ENCODE measurements at places on chromosomes 5 and 9.

- no peak for DNase-seq
Observed at GRCh38 chr9:5684101-5684500, 55.2 kb downstream of the RIC1 start.

DNA sequence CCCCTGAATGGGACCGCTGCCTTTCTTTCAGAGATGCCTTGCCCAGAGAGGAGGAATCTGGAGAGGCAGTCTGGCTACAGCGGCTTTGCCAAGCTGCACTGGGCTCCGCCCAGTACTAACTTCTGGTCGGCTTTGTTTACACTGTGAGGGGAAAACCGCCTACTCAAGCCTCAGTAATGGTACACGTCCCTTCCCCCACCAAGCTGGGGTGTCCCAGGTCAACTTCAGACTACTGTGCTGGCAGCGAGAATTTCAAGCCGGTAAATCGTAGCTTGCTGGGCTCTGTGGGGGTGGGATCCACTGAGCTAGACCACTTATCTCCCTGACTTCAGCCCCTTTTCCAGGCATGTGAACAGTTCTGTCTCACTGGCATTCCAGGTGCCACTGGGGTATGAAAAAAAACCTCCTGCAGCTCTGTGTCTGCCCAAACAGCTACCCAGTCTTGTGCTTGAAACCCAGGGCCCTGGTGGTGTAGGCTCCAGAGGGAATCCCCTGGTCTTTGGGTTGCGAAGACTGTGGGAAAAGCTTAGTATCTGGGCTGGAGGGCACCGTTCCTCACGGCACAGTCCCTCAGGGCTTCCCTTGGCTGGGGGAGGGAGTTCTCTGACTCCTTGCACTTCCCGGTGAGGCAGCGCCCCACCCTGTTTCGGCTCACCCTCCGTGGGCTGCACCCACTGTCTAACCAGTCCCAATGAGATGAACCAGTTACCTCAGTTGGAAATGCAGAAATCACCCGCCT is 171.2 kb downstream of the CWC27 start:
- DNase-seq: no peak

DNA sequence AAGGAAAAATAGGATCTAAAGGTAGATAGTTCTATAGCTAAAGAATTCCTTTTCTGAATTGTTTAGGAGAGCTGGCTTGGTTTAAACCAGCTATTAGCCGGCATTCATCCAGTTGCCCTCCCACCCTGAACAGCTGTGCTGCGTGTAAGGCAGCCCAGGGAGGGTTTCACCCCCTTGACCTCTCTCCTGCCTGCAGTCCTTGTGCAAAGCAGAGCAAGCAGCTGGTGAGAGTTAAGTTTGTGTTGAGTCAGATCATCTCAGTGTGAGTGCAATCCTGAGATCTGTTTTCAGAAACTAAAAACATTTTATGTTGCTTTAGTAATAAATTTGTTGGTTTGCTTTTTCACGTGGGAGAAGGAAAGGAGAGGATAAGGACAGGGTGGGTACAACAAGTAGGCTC is 13.0 kb downstream of the SLC25A25 start:
- no peak for DNase-seq

GRCh38 chr5:87120518-87121303 is 147.0 kb upstream of the RASA1 start:
- no peak for DNase-seq

- DNase-seq: no peak
Observed at GRCh38 chr5:25160891-25161290, 516.1 kb upstream of the CDH10 start.

DNA sequence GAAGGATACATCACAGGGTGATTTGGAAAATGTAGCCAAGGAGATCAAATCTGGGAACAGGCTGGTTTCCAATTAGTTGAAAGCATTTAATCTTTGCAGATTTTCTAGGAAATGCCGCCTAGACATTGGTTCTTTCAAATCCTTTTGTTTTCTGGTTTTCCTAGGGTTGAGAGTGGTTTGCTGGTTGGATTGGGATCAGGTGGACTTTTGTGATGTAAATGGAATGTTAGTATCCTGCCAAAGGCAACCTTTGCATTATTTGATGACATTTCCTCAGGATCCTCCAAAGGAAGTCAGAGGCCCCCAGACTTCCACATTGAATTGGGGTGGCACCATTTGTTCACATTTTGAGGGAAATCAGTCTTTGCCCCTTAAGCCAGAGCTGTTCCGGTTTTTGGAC is 245.5 kb upstream of the RPS23 start:
- DNase-seq: no peak

- DNase-seq: no peak
Observed at GRCh38 chr9:97271292-97271691, 36.2 kb upstream of the CCDC180 start.

- no peak for DNase-seq
Observed at GRCh38 chr5:157388111-157388710, 71.8 kb upstream of the NIPAL4 start.

GRCh38 chr5:34511915-34512314 is 144.2 kb upstream of the RAI14 start:
- DNase-seq: no peak

DNA sequence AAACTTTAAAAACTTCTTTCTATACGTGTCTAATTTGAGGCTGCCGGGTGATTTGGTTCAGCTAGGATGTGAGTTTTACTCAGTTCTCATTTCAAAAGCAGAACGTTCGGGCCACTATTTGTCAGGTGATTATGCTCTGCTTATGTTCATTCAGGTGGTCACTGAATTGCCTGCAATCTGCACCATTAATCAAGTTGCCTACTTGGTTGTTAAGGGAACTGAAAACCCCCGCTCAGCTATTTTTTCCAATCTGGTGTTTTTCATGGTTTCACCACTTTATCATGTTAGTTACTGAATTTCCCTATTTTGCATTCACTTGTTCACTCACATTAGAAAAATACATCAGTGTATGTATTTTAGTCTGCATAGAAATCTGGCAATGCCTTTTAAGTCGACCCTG is 523.0 kb downstream of the CSNK1G3 start:
- DNase-seq: no peak

- no peak for DNase-seq
Observed at GRCh38 chr5:79875230-79875629, 115.8 kb downstream of the MTX3 start.

GRCh38 chr5:9421884-9422283 is 124.0 kb downstream of the SEMA5A start:
- DNase-seq: no peak

DNA sequence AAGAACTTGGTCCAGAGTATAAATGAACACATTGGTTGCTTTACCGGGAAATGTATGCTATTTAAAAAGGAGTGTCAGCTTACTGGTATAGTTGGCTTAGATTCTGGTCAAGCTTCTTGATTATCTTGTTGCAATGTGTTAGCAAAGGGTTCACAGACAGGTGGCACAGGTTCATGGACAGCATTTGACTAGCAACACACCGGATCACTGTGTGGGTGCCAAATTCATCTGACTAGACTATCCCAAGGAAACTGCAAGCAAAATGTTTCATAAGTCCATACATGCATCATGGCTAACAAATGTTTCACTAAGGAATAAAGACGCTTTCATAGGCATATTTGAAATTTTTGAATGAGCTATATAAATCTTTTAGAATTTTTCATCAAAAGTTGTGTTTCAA is 274.1 kb downstream of the PLK2 start:
- DNase-seq: no peak

DNA sequence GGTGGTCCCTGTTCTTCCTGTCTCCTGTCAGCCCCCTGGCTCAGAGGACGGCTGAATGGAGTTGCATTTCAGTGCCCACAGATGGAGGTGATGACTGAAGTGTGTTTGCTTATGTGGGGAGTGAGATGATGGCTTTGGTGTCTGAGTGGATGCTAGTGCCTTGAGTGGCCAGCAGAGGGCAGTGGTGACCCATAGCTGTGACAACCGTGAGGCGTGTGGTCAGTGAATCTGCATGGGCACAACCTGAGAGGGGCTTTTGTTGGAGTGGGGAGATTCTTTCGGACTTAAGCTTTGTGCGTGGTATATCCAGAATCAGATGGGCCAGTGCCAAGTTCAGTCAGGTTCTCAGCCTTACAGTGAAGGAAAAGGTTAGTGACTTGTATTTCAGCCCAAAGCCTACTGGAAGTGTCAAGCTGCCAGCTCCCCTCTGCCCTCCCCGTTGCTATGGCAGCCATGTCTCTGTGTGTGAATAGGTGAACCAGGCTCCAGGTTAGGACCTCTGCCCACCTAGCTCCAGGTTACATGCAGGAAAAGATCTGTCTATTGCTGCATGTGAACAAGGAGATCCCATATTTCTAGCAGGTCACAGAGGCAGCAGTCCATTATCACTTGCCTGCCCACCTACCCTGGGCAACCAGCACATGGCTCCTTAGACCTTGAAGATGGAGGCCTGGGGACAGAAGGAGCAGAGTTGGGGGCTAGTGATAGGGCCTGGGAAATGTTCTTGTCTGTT is 14.7 kb upstream of the CXXC5 start:
- peak; percentile 36 for DNase-seq

DNA sequence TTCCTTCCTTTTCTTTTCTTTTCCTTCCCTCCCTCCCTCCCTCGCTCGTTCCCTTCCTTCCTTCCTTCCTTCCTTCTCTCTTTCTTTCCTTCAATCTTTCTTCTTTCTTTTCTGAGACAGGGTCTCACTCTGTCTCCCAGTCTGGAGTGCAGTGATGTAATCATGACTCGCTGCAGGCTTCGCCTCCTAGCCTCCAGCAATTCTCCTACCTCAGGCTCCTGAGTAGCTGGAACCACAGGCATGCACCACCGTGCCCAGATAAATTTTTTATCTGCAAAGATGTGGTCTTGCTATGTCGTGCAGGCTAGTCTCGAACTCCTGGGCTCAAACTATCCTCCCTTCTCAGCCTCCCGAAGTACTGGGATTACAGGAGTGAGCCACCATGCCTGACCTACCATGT is 81.4 kb downstream of the SPATA31C2 start:
- DNase-seq: no peak

- DNase-seq: no peak
Observed at GRCh38 chr5:85143138-85143537, 758.5 kb upstream of the EDIL3 start.

- no peak for DNase-seq
Observed at GRCh38 chr5:147670815-147671214, 111.7 kb downstream of the JAKMIP2 start.

DNA sequence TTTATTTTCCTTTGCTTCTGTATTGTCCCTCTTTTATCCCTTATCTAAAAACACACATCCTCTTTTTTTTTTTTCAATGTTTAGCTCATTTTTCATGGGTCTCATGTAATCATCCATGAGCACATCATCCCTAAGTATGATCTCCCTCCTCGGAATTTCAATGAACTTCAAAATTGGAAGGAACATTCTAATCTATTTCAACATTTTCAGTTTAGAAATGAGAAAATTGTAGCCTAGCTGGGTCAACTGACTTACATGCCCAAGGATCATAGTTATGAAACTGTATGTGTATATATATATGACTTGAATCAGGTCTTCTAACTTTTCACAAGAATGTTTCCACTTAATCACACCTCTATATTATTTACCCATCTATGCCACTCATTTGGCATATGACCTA is 77.7 kb downstream of the TUSC1 start:
- no peak for DNase-seq

DNA sequence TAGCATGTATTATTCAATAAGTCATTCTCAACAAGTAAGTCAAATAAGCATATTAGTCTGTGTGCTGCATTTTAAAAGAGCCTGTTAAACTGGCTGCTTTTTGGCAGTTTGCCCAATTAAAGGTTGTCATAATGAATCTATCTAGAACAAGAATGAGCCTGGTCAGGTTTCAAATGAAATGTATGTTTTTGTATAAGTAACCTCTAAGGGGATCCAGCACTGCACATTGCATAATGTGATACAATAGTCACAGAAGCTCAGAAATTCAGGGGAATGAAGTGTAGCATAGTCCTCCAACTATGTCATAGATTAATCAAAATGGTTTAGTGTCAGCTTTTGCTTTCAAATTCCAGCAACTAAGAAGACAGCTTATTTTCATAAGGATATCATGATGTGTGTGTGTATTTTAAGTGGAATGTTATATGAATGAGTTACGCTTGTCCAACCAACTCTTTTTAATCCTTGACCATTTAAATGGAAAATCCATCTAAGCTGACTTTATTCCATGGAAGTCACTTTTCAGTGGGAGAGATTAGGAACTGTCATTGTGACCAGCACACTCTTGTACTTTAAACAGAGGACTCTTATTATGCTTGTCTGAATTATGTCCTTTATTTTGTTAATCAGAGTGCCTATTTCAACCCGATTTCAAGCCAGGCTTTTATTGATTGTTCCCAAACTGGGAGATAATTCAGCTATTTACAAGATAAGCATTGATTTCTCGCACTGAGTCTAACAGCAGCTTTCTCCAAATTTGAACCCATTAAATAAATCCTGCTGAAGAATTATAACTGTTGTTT is 283.9 kb upstream of the ADAMTSL1 start:
- DNase-seq: no peak

- DNase-seq: no peak
Observed at GRCh38 chr9:99557816-99558215, 263.9 kb upstream of the NR4A3 start.

GRCh38 chr5:74154526-74154925 is 486.0 kb downstream of the ENC1 start:
- no peak for DNase-seq

DNA sequence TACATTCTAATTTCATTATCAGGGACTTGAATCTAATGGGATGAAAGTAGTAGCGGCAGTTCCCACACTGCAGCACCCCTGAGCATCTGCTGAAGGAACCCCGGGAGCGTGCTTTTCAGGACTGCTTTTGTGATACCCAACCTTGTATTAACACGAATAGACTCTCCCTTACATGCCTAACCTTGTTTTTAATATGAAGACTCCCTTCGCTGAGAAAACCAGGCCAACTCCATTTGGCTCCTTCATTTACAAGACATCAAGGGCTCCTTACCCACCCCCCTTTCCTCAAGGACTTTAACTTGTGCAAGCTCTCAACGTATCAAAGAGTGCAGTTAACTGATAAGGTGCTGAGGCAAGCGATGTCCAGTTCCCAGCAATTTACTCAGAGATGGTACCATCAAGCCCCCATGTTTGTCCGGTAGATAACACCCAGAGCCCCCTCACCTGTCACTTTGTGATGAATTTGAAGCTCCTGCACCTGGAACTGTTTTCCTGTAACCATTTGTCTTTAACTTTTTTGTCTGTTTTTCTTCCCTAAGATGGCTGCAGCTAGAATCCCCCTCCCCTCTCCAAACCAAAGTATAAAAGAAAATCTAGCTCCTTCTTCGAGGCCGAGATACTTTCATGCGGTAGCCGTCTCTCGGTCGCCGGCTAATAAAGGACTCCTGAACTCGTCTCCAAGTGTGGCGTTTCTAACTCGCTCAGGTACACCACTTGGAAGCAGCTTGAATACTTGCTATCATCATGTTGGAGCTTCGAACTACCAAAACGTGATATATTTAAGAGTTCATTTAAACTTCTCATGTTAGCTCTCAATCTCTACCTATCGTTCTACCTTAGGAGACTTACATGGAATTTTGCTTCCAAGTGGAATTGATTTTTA is 10.7 kb downstream of the HNRNPH1 start:
- no peak for DNase-seq

DNA sequence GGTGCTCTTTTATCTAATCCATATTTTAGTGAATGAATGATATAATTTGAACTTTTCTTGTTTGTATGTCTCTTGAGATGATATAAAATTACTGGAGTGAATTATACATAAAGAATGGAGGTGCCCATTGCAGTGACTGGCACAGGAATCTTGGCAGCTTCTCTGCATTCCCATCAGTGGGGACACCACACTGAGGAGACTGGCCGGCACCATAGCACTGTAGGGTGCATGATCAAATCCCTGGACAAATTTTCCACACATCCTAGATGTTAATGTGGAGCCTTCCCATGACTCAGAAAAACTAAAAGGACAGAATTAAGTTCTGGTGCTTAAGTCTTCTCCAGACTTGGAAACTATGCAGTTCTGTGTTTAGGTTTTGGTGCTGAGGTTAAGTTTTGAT is 124.1 kb downstream of the CEP120 start:
- no peak for DNase-seq
